ENCODE measurements at places on chromosomes 7 and 10. TPM values are rescaled to one million over a fixed set of nuclear protein-coding genes. Genes with fewer than 3 reads are reported as not detected.

Gene ELMO1
- 59.3 TPM for total RNA-seq

Gene CAV2
- total RNA-seq = 19.2 TPM

Gene TDRD1
- total RNA-seq = 0.25 TPM

Gene FOXK1
- total RNA-seq = 23.4 TPM

Gene STRIP2
- 9.6 TPM for total RNA-seq

Gene SLC26A3
- total RNA-seq = not detected

Gene CHST3
- total RNA-seq = 5.4 TPM

Gene TFR2
- total RNA-seq = 3.9 TPM

Gene ATOH7
- total RNA-seq = 0.49 TPM

Gene CTAGE4
- total RNA-seq = 0.25 TPM

Gene PTF1A
- total RNA-seq = not detected

Gene SNCG
- total RNA-seq = 0.98 TPM

Gene CFAP70
- total RNA-seq = 0.49 TPM

Gene TFAM
- 40.8 TPM for total RNA-seq

Gene TWIST1
- total RNA-seq = 0.74 TPM

Gene TFEC
- 0.49 TPM for total RNA-seq

Gene TMEM225B
- total RNA-seq = 0.49 TPM

Gene ANKRD1
- not detected for total RNA-seq

Gene TMEM196
- 12.0 TPM for total RNA-seq

Gene TES
- total RNA-seq = 10.6 TPM

Gene HOGA1
- 0.25 TPM for total RNA-seq
